NCI-H2029 (cell line): ENCODE measurements at places on chromosomes 12 and 14.

DNA sequence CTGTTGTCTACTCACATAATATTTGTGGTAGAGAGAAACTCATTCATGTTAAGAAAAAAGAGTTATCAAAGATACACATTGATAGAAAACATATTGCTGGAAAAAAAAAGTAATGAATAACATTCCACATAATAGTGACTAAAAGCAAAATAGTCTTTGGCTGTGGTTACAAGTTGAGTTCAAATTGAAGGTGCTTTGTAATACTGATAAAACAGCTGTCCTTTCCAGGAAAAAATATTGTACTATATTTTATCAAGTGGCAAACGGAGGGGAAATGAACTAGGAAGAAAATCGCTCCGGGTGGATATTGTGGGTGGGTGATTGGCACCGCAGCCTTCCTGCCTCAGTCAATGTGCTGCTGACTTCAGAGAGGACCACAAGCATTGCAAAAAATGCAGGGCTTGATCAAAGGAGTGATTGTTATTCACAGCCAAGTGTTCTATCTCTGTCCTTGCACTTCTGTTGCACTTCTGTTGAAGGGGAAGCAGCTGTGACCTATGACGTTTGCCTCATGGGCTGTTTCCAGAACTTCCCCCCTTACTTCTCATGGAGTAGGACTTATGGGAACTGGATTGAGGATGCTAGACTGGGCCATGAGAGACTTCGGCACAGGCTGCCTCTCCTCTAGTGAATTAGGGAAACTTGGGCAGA is 114.4 kb downstream of the VRK1 start:
- DNase-seq: no peak

DNA sequence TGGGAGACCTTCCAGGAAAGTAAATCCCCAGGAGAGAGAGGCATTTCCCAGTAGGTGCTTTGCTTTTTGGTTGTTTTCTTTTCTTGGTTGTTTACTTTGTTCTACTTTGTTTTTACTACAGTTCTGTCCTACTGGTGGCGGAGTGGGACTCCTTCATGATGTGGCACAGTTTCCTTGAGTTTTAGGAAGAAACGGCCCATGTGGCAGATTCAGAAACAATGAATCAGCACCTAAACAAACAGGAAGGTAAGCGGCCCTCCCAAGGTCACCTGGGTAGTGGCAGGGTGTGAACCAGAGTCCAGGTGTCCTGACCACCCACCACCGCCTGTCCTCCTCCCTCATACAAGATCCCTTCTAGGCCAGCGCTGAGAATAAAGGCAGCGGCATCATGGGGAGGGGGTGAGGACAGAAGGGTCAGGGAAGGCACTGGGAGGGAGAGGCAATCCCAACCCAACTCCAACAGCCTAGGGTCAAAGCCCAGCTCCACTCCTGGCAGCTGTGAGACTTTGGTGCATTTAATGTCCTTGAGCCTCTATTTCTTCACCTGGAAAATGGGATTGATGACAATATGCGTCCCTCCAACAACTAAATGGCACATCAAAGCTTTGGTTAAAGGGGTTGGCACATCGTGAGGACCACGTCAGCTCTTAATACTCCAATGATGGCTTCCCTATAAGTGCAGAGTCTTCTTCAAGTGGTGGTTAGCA is 111.5 kb upstream of the BCL2L14 start:
- no peak for DNase-seq

- no peak for DNase-seq
Observed at GRCh38 chr14:99822800-99823455, 29.7 kb downstream of the EML1 start.

DNA sequence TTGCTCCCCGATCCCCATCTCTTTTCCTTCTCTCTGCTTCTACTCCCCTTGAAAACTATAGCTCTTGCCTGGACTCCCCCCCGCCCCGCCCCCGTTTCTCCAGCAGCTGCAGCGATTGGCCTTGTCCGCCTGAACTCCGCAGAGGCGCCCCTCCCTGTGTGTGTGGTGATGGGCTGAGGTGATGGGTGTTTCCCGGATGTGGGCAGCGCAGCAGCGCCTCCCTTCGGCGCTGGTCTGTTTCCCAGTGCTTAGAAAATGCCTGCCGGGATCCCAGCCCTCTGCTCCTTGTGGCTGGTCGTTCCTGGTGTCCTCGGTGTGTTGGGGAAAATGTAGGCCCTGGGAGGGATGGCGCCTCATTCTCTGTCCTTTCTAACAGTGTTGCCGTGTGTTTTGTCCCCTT is 43.3 kb downstream of the GALNT8 start:
- no peak for DNase-seq

DNA sequence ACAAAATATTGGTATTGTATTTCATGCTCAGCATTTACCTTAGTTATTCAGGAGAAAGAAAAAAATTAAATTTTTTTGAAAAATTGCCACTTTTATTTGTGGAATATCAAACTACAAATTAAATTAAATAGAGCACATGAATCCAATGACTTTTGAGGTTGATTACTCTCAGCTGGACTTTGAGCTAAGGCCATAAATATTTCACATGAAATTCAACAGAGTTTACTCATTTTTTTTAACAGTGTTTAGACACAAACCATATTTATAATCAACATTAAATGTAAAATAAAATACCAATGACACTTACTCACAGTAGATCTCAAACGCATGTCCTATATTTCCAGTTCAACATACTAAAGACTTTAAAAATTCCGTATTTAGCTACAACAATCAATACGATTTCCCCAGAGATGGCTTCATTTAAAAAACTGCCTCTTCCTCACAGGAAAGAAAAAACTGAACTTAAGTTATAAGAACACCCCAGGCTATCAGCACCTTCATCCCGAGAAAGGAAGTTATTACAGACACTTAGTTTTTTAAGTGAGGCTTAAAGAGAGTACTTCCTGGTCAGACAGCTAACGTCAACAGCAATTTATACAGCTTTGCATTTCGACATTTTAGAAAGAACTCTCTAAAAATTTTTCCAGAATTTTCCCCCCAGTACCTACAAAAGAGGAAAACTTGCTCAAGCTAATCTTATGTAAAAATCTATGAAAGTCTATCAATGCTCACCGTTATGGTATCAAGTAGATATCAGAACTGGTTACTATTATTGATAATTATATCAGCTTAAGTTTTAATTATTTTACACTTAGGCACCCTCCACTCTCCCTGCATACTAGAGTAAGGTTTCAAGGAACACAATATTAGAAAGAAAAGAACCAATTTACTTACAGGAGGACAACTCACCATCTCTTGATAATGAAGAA is 13.8 kb downstream of the TAOK3 start:
- no peak for DNase-seq

DNA sequence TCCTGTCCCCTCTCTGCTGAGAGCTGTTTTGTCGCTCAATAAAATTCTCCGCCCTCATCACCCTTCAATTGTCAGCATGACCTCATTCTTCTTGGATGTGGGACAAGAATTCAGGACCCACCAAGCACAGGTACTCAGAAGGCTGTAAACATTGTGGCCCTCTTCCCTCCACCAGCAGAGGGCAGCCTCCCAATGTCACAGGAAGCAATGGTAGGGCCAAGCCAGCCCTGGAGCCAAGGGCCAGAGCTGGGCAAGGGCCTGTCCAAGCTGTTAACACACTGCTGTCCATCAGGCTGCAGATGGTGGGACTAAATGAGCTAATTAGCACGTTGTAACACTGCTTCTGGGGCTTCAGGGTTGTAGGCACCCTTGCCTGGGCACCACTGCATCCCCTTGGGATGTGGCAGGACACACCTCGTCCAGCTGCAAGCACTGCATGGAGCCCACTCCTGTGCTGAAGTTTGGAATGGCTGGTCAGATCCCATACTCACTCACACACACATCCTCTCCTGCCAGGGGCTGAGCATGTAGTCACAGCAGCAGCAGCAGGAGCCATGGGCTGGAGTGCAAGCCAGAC is 62.7 kb upstream of the HECTD1 start:
- no peak for DNase-seq

- DNase-seq: no peak
Observed at GRCh38 chr12:52055731-52056711, 4.8 kb downstream of the NR4A1 start.

- no peak for DNase-seq
Observed at GRCh38 chr12:90086281-90086680, 377.6 kb upstream of the ATP2B1 start.

GRCh38 chr14:91385224-91385623 is 32.4 kb downstream of the CCDC88C start:
- no peak for DNase-seq

DNA sequence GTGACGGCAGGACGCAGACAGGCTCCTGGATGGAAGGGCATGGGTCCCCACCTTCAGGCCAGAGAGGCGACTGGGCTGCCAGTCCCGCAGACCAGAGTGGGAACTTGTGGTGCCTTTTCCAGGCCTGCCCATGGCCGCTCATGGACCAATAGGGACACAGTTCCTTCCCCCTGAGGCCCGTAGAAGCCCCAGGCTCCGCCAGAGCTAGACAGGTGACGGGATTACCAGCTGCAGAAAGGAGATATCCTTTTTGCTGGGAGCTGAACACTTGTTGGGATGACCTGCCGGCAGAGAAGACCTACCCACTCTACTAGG is 73.6 kb upstream of the RASSF8 start:
- DNase-seq: no peak
